NCI-H1436 (cell line): ENCODE measurements at places on chromosomes 5 and 9.

- no peak for DNase-seq
These were observed 4.9 kb upstream of the ROR2 start for GRCh38 chr9:91954841-91955471.

GRCh38 chr9:114154600-114155102 is 686 bp upstream of the COL27A1 start:
- DNase-seq, result no peak

GRCh38 chr9:12771891-12772290 is 2.9 kb upstream of the LURAP1L start:
- no peak for DNase-seq

DNA sequence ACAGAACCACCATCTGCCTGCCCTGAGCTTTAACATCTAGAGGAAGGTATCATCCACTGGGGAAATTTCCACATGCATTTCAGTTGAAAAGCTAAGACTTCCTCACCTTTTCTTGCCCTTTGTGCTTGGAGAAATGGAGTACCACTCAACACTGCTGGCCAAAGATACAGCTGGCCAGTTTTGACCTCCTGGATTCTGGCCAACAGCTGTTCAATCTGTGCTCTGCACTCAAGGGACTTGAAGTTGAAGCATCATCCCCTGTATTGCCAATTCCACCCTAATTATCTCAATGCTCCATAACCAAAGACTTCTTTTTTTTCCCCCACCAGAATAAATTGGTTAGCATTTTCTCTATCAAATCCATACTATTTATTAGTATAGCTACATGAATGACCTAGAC is 70.4 kb upstream of the PRDM9 start:
- no peak for DNase-seq

- DNase-seq, result no peak
These were observed 875 bp downstream of the TPM2 start for GRCh38 chr9:35688558-35689541.

GRCh38 chr9:76246680-76247079 is 147.5 kb downstream of the RFK start:
- no peak for DNase-seq
